ENCODE measurements at places on chromosomes 7 and 10.

DNA sequence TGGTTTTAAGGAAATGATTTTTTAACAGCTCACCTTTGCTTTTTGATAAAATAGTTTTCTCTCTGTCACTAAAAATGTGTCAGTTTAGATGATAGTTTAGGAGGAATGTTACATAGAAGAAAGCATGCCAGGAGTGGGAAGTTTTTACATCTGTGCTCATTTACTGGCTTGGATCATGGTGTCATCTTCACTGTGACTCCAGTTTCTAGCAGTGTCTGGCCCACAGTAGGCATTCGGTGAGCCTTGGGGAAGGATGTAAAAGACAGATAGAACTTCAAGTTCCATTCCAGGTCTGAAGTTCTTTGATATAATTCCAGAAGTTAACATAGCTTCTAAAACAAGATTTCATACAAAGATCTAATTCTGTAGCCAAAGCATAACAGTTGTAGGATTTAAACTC lies 259.2 kb downstream of the BICC1 start:
- no peak for DNase-seq

GRCh38 chr7:85716353-85716752 lies 529.5 kb upstream of the SEMA3D start:
- DNase-seq, result no peak

- no peak for DNase-seq
These were observed 6.4 kb downstream of the SFTPD start for GRCh38 chr10:79942261-79943185.

DNA sequence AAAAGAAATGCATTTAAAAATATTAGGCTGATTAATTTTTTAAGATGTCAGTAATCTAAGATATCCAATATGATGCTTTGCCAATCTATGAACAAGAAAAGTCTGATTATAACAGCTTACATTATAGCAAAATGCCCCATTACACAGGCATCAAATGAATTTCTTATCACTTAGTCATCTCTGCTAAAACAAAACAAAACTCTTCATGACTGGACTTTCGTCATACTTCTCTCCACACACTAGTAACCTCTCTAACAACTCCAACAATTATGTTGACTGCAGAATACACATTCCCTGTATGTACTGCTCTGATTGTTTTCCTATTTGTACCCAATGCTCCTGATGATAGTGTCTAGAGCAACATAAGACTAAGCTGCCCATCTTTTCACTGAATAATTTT lies 3.8 kb upstream of the MKI67 start:
- DNase-seq, result no peak

DNA sequence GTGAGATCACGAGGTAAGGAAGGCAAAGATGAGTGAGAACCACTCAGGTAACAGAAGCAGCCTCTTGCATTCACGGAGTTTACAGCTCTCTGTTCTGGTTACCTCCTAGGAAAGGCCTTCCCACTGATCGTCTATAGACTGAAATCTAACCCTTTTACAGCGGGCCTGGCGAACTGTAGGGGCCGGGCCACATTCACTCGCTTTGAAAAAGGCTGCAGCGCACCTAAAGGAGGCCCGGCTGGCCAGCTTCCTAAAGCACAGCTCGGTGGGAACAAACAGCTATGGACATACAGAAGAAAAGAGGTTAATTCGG lies 565 bp downstream of the ATP5MK start:
- DNase-seq, result no peak
